ENCODE measurements at places on chromosomes 6 and 20.

- DNase-seq: no peak
These were observed 58.7 kb downstream of the KIF13A start for GRCh38 chr6:17928514-17929430.

DNA sequence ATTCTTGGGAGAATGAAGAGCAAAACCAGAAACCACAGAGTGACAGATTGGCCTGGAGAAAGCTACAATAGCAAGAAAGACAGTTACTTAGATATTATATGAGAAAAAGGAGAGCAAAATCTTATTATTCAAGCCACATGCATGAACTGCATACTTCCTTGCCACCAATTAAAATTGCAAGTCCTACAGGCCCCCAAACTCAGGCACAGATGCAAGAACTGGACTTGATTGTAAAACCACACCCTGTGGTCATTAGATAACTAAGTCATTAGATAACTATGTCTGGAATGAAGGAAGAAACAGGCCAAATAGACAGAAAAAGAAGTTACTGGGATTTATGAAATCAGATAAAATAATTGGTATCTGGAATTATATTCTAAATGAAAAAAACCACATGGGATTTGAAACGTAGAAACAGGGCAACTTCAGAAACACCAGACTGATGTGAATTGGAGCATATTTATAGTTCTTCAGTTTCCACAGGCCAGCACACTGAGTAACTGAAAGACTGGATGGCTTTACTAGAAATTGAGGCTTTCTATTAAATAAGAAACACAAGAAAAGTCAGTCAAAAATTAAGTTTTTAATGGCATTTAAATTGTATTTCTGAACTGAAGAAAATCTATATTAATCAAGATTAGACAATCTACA lies 49.4 kb upstream of the CARMIL1 start:
- no peak for DNase-seq

DNA sequence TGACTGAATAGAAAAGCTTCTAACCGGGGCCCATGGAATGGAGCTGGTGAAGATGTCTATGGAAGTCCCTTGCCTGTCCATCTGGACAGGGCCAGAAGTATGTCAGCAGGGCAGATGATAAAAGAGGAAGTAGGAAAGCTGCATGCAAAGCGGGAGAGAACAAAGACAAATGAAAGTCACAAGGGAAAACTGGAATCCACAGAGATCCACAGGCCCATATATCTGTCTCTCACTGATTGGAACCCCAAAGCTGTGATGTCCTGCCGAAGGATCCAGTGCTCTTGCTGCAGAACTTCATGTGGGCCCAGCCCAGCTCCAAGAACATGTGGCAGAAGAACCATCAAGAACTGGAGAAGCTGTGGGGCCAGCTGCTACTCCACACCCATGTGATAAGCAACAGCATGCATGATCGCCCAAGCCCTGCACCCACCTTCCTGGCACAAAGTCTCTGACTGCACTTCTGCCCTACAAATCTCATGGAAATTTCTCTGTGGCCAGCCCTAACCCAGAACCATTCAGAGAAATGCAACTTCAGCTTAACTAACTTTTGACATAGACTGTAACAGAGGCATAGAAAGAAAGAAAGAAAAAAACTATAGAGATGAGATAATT lies 716.0 kb downstream of the KIF16B start:
- no peak for DNase-seq

GRCh38 chr6:157721426-157721825 lies 101.6 kb upstream of the SNX9 start:
- DNase-seq: no peak

- peak; percentile 59 for DNase-seq
These were observed 1.4 kb upstream of the TSPYL4 start for GRCh38 chr6:116255246-116255800.

GRCh38 chr6:15245361-15246216 lies at the start of gene JARID2:
Gene JARID2 (plus strand): TSS chr6:15246069. CDS start chr6:15246540, 471 bp downstream.
- peak; percentile 99 for DNase-seq

DNA sequence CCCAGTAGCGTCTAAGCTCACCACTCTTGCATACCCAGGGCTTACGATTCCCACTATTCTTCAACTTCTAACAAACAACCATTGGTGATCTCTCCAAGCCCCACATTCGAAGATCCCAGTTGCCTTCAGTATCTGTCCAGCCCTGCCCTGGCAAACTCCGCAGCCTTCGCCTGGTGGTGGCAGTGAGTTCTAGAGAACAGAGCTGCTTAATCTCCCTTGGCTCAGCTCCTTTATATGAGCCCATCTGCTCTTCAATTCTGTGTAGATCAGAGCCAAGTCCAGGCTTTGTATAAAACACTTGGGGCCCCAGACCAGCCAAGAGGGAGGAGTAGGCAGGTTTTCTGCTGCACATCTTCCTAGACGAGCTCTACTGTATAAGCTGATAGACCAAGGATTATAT lies 193.3 kb downstream of the PHACTR1 start:
- no peak for DNase-seq

DNA sequence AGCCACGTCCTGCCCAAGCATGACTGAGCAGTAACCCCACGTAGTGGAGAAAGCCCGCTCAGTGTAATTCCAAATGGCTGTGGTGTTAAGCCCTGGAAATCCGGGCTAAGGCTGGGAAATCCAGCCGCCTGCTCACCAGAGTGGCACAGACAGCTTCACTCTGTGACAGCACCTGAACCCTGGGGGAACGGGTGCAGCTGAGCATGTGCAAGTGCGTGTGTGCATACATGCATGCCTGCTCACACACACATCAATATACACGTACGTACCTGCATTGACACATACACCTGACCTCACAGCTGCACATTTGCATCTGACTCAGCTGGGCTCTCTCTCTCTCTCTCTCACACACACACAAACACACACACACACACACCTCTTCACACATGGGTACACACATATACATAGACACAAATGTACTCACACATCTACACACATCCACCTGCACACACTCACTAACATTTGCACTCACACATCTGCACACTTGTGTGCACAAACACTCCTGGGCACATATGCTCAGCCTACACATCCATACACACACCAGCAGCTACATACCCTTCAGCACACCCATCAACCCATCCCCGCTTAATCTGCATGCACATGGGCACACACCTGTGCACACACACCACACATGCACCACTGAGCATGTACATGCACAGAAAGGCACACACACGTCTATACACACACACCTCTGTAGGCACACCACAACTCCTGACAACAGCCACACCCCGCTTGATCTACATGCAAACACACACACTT lies 114.1 kb downstream of the GRM4 start:
- DNase-seq: no peak

GRCh38 chr6:35177596-35177995 lies 36.2 kb upstream of the SCUBE3 start:
- DNase-seq: no peak

DNA sequence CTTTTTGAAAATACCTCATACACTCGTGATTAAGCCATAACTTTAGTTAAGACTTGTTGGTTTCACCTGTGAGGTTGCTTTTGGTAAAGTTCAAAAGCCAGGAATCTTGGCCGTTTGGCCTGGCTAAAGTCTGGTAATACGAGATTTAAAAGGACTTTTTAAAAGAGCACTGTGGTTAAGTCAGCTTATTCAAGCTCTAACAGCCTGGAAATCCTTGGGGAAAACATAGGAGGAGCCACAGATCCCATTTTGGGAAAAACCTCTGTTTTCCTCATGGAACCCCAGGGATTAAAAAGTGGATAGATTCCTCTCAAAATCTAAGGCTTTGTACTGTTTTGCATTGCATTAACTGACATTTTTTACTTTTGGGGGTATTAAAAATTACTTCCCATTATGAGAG lies 13.7 kb upstream of the SLC22A16 start:
- no peak for DNase-seq

DNA sequence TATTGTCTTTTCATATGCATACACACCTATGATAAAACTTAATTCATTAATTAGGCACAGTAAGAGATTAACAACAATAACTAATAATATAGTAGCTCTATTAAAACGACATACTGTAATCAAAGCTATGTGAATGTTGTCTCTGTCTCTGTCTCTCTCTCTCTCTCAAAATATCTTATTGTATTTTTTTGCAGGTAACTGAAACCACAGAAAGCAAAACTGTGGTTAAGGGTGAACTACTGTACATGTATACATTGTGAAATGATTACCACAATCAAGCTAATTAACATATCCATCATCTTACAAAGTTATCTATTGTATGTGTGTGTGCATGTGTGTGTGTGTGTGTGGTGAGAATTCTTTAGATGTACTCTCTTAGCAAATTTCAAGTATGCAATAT lies 242.0 kb upstream of the RSPO3 start:
- no peak for DNase-seq

DNA sequence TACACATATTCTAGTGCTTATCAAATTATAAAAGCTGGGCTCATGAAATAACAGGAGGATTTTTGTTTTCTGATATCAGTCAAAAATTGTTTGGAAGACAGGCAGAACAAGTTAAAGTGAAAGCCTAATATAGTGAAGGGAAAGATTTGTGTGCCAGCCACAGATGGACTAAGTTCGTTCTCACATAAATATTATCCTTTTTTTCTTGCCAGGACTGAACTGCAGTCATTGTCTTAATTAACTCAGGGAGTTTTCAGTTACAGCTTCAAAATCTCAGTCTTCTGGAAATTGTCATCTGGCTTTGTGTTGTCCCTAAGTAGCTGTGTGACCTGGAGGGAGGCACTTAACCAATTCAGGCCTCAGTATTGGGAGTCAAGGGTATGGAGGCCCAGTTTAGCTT lies 40.7 kb downstream of the PLCB4 start:
- no peak for DNase-seq

GRCh38 chr6:29230666-29231065 lies 60.0 kb downstream of the OR2J2 start:
- DNase-seq: no peak

- no peak for DNase-seq
These were observed 663.5 kb downstream of the EPM2A start for GRCh38 chr6:145071836-145072235.

- DNase-seq: peak; percentile 20
These were observed 20.6 kb upstream of the REV3L start for GRCh38 chr6:111503660-111504059.

DNA sequence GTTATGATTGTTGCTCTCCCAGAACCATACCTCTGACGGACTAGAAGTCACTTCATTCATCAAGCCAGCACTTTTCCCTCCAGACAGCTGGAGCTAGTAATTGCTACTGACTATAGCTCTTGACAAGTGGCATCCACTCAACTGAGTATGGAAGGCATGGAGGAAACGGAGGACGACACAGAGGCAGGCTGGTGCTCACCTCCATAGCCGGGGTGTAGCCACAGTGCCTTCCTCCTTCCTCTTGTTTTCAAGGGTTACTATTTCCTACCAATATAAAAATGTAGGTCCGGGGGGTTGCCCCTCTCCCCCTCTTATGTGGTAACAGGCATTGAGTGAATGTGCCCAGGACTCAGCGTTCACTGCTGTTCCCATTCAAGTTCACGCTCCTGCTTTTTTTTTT lies 23.5 kb upstream of the FOXC1 start:
- DNase-seq: no peak

DNA sequence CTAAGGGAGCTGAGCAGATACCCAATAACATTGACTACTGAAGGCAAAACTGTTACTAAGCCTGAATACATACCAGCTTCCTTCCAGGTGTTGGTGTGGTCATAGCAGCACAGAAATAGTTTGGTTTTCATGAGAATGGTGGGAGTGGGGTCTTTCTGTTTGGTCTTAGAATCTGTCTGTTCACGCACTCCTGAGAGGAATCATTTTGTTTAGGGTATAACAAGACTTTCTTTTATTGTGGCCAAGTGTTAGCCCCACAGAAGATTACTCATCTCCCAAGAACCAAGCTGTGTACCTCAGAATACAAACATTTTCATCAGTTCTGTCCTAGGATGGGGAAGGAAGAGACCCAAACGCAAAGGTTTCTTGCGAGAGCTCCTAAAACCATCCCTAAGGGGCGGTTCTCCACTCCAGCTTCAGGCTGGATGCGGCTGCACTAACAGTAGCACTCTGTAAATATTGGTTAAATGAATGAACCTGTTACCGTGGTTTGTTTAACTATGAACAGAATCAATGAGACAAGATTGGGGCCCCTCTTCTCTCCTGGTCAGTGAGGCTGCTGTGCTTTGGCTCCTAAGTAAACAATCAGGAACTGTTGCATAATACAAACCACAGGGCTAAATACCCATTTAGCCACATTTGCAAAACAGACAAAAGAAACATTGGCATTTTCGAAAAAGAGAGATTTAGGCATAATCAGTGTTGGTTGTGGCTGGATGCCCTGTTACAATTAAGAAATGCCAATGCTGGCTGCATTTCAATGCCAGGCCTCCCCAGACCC lies 44.9 kb downstream of the SNAP25 start:
- DNase-seq: no peak

DNA sequence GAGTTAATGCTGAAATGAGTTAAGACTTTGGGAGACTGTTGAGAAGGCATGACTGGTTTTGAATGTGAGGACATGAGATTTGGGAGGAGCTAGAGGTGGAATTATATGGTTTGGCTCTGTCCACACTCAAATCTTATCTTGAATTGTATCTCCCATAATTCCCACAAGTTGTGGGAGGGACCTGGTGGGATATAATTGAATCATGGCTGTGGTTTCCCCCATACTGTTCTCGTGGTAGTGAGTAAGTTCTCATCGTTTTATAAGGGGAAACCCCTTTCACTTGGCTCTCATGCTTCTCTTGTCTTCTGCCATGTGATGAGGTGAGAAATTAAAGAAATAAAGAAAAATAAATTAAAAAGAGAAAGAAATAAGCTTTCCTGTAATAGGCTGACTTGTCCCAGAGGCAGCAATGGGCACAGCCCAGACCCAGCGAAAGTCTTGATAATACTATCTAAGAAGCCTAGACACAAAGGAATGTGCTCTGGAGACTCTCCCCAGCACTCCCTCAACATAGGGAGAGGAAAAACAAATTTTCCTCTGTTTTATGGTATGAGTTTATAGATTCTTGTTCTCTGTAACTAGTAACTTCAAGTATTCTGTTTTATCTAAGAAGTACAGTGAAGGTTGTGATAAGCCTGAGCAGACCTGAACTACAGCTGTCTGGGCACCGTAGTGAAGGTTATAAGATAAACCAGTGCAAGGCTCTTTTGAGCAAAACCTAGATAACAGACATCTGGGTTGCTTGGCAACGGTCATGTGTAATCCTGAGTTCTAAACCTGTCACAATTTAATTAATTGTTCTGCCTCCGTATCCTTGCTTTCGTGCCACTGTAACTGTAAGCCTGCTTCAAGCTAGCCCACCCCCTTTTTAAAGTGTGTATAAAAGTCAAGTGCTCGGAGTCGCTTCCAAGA lies 88.9 kb upstream of the ECI2 start:
- peak; percentile 77 for DNase-seq

- no peak for DNase-seq
These were observed 6.1 kb upstream of the SCGN start for GRCh38 chr6:25645916-25646315.

DNA sequence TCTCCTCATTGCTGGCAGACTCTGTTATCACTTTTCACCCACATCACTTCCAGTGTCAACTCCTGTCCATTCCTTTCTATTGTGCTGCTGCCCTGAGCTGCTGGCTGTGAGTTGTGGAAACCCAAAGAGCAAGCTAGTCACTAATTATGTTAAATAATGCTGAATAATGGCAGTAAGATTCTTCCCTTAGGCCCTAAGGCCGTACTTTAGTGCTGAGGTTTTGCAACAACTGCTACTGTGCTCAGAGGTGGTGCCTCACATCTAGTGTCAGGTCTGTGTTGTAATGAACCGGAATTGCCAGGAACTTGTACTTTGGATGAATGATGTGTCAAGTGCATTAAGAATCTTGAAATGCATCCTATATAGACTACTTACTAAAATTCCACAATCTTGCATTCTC lies 372.2 kb upstream of the RNF217 start:
- DNase-seq: no peak
